ENCODE measurements at places on chromosomes 7 and 10.

DNA sequence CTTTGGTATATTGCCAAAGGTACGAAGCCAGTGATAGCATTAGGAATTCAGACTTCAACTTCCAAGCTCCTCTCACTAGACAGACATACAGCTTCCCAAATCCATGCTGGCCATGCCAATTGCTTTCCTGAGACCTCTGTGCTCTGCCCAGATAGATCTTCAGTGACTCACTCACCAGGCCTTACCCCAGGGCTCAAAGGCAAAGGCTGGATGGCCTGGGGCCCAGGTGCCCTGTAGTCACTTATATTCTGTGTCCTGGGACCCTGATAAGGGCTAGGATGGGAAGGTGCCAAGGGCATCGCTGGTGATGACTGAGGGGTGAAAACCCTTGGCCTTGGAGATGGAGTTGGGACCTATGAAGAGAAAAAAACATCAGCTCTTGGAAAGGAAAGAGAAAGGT, 27.7 kb downstream of the WNT8B start:
- DNase-seq: no peak

DNA sequence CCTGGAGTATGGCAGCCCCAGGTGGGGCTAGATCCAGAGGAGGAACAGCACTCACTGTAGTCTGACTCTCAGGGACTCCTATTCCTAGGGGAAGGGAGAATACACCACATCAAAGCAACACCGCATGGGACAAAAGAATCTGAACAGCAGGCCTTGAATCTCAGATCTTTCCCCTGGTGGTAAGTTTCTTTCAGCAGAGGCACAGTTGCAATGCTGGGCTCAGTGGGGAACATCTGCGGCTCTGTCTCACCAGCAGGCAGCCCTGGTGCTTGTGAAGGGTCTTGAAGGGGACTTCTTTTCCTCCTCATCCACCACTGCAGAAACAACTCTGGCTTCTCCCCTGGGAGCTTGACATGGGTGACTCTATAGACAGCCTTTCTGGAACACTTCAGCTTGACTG, 111.2 kb upstream of the ARHGAP21 start:
- no peak for DNase-seq

DNA sequence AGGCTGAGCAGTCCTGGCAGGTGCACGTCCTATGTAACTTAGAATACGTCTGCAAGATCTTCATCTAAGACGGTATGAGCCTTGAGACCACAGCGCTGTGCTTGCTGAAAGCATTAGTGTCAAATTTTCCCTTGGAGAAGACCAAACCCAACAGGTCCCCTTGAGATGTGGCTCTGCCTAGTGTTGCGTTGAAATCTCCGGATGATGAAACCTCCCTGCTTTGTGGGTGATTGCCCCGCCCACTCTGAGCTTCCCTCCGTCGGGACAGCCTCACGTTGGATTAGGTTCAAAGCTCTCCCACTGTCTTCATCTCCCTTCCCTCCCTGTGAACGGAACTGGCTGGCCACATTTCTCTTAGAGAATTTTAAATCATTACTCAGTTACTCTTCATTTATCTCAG, 102.0 kb downstream of the ADARB2 start:
- DNase-seq: no peak

DNA sequence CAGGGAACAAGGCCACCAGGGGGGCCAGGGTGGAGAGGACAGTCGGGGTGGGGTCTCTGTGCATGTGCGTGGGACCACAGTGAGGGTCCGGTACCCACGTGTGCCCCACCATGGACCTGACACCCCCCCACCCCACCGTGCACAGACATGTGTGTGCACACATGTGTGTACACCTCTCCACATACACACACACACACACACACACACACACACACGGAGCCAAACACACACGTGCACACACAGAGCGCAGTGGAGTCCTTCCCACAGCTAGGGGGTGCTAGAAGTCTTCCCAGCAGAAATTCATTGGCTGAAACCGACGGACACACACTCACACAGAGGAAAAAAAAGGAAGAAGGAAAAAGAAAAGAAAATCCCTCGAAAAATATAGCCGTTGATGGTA, 42.8 kb upstream of the GNA12 start:
- no peak for DNase-seq

DNA sequence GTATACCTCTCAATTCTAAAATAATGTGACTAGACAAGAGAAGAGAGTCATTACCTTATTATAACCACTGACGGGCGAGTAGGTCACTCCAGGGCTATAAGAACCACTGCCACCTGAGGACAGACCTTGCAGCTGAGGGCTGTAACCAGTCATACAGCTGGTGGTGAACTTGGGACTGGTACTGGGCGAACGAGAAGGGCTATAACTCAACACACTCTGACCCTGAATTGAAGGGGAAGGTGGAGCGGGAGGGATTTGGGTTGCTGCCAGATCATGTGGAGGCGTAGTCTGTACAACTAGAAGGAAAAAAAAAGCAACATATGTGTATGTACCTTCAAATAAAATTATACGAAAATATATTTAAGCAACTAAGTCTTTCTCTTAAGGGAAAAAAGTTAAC, 3.4 kb downstream of the TMEM209 start:
- no peak for DNase-seq

- no peak for DNase-seq
Measured at GRCh38 chr10:14567421-14567820, 207.3 kb downstream of the FAM107B start.

DNA sequence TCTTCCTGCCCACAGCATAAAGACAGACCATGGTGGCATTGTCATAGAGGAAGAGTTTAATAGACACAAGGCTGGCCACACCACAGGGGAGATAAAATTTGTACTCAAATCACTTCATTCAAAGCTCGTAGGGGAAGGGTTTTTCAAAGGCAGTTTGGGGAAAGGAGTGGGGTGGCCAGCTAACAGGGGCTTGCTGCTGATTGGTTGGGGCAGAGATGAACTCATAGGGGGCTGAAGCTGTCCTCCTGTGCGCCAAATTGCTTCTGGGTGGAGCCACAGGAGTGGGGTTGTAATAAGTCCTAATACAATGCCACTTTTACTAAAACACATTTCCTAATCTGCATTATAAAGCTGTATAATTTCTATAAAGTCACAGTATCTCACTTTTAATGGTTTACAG, 22.5 kb downstream of the PDZD8 start:
- DNase-seq: no peak

- DNase-seq: no peak
Measured at GRCh38 chr7:29150856-29151255, 4.5 kb upstream of the CPVL start.

DNA sequence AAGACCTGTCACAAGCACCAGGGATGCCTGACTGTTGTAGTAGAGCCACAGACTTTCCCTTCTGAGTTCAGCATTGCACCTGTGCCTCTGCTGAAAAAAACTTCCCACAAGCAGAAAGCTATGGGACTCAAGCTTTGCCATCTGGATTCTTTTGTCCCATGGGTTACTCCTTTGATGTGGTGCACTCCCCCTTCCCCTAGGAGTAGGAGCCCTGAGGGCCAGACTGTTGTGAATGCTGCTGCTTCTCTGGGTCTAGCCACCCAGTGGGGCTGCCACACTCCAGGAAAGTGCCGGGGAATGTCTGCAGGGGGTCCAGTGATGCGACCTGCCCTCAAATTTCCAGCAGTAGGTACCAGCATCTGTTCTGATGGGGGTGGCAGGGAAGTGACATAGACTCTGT, 11.7 kb downstream of the CASP7 start:
- no peak for DNase-seq

Data from stimulated activated CD4-positive, alpha-beta T cell treated with anti-CD3 and anti-CD28 coated beads, Interleukin-12 subunit alpha, Interleukin-12 subunit beta, amount 100 ng/mL, for 24 hours (primary cell).